Activated naive CD8-positive, alpha-beta T cell treated with anti-CD3 and anti-CD28 coated beads, Interleukin-2, amount 50 U/mL, for 24 hours (primary cell): ENCODE measurements at places on chromosomes 7 and 10.

- DNase-seq, result peak; percentile 76
These were observed 58.2 kb upstream of the ANTXRL start for GRCh38 chr10:46228563-46229071.

DNA sequence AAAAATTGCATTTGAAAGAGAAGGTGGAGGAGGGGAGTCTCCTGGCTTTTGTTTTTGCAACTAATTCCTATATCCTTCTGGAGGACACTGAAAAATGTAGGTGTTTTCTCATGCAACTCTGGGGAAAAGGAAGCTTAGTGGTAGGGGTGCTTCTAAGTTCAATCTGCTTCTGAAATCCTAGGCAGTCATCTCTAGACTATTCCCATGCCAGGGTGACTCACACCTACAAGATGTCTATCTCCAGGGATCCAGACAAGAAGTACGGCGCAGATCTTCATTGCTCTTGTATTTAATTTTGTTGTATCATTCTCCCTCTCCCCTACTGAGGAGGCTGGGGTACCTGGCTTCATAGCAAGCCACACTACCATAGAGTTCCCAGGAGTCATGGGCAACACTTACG is 258.8 kb downstream of the PHF14 start:
- no peak for DNase-seq

- DNase-seq, result no peak
These were observed 519.8 kb downstream of the XPNPEP1 start for GRCh38 chr10:109403551-109403950.

- DNase-seq, result no peak
These were observed 319 bp upstream of the STX1A start for GRCh38 chr7:73719806-73720169.

GRCh38 chr10:45555795-45556194 is 116.8 kb downstream of the ZFAND4 start:
- DNase-seq, result no peak

GRCh38 chr7:32846630-32847225 is 44.8 kb downstream of the KBTBD2 start:
- DNase-seq, result peak; percentile 93

GRCh38 chr7:43112459-43112940 is at the start of gene HECW1:
HECW1 (plus strand) TSS chr7:43112647; CDS start chr7:43243906, 131,259 bp downstream.
- DNase-seq, result no peak

DNA sequence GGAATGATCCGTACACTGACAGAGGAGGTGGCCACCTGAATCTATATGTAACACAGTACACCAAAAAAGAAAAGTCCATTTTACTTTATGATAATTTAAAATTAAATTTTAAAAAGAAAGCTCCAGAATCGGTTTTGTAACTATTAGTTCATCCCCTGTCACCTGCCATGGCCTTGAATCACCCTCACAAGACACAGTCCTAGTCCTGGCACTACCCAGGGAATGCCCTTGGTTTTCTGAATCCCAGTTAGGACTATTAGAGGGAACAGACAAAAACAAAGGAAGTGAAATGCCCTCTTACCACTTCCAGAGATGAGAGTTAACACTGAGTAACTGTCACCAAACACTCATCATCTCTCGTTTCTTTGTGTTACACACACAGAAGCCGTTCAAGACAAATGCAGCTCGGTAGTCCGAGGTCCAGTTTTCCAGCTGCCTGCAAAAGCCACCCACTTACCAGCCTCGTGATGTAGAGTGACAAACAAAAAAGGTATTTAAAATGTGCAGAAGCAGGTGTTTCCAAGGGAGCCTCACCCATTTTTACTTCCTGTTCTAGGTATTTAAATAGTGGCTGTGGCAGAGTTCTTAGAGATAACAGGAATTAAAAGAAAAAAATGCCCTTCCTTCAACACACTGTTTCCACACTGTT is 6.1 kb downstream of the PTPRN2 start:
- DNase-seq, result no peak

DNA sequence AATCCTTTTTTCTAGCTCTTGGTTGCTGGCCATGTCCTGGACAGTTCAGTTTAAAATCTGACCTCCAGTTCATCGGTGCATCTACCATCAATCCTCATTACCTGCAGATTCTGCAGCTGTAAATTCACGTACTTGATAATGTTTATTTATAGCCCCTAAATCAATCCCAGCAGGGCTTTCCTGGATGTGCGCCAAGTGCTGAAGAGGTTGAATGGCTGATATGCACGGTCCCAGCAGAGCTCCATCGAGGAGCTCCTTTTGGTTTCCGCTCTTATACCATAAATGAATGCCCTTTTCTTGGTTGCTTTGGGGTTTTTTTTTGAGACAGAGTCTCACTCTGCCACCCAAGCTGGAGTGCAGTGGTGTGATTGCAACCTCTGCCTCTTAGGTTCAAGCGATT is 91.2 kb upstream of the CCZ1B start:
- no peak for DNase-seq

GRCh38 chr7:7263297-7264230 is 81.2 kb downstream of the C1GALT1 start:
- no peak for DNase-seq

GRCh38 chr10:42477170-42477569 is 161.2 kb downstream of the ZNF33B start:
- no peak for DNase-seq

DNA sequence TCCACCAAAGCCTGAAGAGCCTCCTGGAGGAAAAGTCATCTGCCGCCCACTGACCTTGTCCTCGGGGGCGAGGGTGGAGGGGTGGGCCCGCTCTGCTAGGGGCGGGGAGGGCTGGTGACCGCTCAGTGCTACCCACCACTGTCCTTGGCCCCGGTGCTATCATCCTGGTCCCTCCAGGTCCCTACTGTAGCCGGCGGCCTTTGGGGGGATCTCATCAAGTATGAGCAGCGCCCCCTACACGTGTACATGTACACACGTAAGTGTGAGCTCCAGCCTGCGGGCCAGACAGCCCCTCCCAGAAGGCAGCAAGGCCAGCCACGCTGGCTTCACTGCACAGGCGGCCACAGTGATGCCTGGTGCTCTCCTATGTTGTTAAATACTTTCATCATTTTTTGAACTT is 19.6 kb downstream of the TTYH3 start:
- DNase-seq, result no peak

- no peak for DNase-seq
These were observed 195.5 kb downstream of the CELF2 start for GRCh38 chr10:11213137-11213536.

DNA sequence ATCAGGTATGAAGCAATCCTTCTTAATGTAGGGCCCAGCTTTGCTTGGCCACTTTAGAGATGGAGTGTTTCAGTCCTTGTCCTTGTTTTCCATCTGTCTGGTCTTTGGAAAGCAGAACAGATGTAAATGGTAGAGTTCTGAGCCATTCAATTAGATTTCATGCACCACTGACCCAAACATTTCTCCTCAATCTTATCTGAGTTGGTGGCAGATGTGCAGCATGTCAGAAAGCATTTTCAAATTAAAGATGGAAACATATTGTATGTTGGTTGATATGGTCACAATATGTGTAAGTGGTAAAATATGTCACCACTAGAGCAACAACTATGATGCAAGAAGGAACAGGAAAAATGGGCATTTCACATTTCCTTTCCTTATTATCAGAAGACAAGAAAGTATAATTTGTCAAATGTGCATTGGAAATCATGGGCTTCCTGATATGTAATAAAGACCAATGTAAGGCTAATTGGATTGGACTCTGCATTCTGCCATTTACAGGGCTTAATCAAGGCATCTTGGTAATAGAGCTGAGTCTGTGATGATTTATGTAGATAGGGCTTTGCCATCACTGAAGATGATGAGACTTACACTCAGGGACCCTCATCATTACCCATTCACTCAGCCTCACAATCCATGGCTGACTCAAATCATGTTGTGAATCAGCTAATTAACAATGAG is 750.7 kb downstream of the NRG3 start:
- DNase-seq, result no peak

- no peak for DNase-seq
These were observed 2.0 kb downstream of the RELN start for GRCh38 chr7:103987451-103987850.

GRCh38 chr10:92208736-92209135 is 82.1 kb downstream of the CPEB3 start:
- DNase-seq, result no peak

DNA sequence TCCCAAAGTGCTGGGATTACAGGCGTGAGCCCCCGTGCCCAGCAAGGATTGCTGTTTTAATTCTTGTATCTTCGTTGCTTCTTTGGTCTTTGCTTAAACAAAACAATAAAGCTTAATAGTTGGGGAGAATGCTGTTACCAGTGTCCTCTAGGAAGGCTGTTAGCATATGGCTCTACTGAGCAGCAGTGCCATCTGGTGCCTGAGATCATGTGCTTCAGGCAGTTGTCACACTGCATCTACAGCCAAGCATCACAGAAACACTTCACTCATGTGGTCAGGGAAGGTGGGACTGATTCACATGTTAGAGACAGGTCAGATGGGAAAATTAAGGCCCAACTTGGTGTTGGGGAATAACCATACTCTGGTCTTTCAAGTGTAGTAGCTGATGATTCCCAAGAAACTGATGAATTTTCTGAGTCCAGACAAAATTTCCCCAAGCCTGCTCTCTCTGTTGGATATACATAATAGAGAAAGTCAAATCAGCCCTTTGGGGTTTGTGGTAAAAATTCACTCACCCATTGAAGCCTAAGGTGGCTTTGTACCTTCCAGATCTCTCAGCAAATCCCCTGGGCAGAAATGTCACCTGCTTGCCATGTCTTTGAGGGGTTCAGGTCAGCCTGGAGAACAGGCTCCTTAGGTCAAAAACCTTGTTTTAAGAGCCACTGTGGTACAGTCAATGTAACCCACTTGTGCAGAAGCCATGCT is 28.4 kb downstream of the UBE2D4 start:
- DNase-seq, result peak; percentile 16

GRCh38 chr7:49773936-49774458 is 559 bp downstream of the VWC2 start:
- no peak for DNase-seq

DNA sequence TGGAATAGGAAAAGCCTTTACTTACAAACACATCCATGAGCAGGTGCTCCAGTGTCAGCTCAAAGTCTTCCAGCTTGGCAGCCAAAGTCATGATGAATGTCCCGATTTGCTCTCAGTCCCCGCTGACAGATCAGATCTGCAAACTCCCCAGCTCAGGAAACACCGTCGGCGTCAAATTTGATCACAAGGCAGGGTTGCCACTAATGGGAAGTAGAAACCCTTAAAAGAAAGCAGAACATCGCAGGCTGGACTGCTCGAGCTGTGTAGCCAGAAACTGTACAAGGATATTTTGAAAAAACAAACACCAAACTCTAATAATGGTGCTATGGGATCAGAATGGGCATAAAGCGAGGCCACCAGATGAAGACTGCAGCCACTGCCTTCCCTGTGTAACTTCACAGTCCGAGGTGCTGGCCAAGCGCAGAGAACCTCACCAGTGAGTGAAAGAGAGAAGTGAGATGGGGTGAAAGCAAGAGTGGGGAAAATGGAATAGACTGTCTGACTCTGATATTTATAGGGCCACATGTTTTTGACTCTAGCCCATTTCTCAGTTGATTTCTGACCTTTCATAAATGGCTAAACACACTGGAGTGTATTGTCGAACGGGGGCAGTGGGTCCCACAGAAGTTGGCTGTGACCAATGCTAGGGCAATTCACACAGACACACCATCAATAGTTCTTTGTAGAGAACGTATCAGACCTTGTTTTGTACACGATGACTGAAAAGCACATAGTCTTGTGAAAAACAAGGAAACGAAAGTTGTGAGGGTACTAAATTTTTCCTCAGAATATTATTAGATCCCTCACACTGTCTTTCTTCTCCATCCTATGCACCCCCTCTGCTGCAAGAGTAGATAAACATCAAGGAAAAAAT is 306.2 kb downstream of the FRMD4A start:
- DNase-seq, result no peak

DNA sequence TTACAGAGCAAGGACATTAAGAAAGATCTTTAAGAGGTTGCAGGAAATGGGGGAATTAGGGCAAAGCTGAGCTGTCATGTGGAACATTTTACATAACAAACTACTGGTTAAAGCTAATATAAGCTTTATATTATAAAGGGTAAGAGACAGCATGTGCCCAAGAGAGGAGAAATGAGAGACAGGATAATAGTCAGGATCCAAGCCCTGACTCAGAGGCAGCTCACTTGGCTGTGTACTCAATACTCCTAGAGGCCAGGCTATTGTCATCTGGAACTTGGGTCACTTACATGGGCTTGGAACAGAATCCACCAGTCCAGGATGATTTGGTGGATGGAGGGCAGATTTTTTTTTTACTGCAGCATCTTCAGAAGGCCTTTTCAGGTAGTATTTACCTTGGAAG is 418.6 kb upstream of the ZMIZ1 start:
- DNase-seq, result no peak

DNA sequence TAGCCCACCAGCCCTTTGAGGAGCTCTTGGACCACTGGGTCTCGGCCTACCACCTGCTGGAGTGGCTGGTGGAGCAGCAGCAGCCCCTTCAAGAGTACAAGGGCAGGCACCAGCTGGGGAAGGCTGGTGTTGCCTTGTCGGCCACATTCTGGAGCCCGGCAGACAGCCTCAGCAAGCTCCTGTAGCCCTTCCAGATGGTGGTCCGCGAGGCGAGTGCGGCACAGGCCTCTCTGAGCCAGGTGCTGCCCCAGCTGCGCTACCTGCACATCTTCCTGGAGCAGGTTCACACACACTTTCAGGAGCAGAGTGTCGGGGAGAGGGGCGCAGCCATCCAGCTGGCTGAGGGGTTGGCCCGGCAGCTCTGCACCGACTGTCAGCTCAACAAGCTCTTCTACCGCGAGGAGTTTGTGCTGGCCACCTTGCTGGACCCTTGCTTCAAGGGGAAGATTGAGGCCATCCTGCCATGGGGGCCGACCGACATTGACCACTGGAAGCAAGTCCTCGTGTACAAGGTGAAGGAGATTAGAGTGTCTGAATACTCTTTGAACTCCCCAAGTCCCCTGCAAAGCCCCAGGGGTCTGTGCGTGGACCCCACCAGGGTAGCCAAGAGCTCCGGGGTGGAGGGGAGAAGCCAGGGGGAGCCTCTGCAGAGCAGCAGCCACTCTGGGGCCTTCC is 7.0 kb upstream of the ACTR3C start:
- no peak for DNase-seq

GRCh38 chr10:86169506-86170254 is 196.9 kb downstream of the GRID1 start:
- DNase-seq, result no peak

GRCh38 chr7:157358041-157358752 is 21.4 kb downstream of the DNAJB6 start:
- no peak for DNase-seq

DNA sequence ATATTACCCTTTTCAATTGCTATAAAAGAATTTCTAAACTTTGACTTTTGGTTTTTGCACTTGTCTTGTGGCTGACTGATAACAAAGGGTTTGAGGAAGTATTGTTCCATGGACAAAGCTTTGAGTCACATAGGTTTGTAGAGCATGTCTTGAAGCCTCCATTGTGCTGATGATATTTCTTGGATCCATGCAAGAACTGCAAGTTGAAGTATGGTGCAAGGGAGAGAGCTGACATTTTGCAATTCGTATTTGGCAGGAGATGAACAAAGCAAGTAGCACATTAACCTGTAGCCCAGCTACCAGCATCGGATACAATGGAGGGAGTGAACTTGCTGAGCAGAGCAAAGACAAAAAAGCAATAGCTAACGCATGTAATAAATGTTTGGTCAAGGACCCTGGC is 23.4 kb downstream of the MGAM2 start:
- no peak for DNase-seq

GRCh38 chr7:40644454-40645188 is 509.8 kb downstream of the SUGCT start:
- DNase-seq, result peak; percentile 1

GRCh38 chr7:112547916-112548315 is 67.1 kb downstream of the LSMEM1 start:
- no peak for DNase-seq
